ENCODE measurements at places on chromosomes 2 and 18.

DNA sequence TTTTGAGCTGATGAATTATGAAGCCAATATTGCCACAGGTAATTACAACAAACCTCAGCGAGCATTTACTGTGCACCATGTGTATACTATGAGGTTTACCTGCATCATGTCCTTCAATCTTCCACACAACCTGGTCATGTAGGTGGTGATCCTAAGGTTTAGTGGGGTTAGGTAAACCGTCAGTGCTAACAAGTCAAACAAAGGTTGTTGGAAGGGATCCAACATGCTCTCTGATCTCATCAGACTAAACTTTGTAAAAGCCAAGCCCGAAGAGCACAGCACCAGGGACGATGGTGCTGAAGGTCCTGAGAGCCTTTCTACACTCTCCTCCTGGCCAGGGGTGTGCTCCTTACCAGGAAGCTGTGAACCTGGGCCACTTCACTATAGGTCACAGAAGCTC, 29.4 kb downstream of the SH3YL1 start:
- no peak for DNase-seq

DNA sequence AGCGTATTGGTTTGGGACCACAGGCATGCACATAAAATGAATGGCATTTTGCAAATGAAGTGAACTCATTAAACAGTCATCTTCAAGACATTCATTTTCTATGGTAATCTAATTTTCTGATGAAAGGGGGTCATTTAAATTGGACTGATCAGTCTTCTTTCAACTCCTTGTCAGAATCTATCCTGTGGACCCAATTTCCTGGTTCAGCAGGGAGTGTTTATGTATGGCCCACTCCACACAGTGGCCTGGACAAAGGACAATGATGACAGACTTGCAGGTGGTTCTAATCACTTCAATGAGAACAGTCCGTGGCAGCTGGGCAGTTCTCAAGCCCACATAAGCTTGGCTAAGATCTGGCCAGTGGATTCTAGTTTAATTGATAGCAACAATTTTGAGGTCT, 448.1 kb downstream of the DCDC2C start:
- no peak for DNase-seq

- no peak for DNase-seq
These were observed 18.2 kb upstream of the CALCRL start for GRCh38 chr2:187466129-187466792.

- DNase-seq: no peak
These were observed 220.7 kb downstream of the SEPTIN10 start for GRCh38 chr2:109392816-109393661.

GRCh38 chr18:61845197-61845596, 47.6 kb downstream of the RNF152 start:
- DNase-seq: no peak

DNA sequence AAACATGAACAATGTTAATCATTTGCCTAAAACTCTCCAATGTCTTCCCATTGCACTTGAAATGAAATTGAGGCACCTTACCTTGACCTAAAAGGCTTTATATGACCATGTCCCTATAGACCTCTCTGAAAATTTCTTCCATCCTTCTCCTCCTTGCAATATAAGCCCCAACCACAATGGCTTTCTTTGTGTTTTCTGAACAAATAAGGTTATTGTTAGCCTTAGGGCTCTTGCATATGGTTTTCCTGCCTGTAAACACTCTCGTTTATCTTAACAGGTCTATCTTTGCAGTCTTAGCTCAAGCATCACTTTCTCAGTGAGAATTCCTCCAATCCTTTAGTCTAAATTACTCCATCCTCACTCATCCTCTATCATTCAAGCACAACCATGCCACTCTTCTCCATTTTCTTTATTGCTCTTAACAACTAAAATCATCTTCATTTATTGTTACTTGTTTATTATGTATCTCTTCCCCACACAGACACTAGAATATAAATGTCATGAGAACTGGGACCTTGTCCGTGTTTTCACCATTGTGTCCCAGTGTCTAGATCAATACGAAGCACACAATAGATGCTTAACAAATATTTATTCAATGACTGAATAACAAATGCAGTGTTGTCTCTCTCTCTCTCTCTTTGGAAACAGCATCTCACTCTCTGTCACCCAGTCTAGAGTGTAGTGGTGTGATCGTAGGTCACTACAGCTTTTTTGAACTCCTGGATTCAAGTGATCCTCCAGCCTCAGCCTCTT, 129.3 kb downstream of the RDH14 start:
- no peak for DNase-seq

- no peak for DNase-seq
These were observed 1387.1 kb upstream of the TMEFF2 start for GRCh38 chr2:193581807-193582206.

DNA sequence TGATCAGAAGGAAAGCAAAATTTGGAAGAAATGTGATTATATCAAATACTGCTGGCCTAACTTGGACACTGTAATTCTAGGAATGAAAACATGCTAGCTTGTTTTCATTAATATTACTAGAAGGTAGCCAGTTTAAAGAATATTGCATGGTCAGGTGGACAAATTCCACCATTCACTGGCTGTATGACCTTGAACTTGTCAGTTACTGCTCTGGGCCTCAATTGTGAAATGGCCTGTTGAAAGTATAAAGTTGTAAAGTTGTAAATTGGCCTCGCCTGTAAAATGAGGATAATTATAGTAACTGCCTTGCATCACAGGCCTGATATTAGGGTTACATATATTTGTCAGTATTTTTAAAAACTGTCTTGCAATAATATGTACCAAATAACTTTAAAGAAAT, 398.4 kb upstream of the CHST9 start:
- no peak for DNase-seq

GRCh38 chr2:190635781-190636180, 13.1 kb upstream of the NAB1 start:
- DNase-seq: no peak

DNA sequence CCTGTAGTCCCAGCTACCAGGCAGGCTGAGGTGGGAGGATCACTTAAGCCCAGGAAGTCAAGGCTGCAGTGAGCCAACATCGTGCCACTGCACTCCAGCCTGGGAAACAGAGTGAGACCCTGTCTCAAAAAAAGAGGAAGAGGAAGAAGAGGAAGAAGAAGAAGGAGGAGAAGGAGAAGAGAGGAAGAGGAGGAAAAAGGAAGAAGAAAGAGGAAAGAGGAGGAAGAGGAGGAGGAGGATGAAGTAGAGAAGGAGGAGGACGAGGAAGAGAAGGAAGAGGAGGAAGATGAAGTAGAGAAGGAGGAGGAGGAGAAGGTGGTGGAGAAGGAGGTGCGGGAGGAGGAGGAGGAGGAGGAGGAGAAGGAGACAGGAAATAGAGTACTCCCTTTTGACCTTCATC, 38.0 kb downstream of the CFAP210 start:
- no peak for DNase-seq

GRCh38 chr2:189798312-189799029, 14.2 kb downstream of the PMS1 start:
- DNase-seq: peak; percentile 63

DNA sequence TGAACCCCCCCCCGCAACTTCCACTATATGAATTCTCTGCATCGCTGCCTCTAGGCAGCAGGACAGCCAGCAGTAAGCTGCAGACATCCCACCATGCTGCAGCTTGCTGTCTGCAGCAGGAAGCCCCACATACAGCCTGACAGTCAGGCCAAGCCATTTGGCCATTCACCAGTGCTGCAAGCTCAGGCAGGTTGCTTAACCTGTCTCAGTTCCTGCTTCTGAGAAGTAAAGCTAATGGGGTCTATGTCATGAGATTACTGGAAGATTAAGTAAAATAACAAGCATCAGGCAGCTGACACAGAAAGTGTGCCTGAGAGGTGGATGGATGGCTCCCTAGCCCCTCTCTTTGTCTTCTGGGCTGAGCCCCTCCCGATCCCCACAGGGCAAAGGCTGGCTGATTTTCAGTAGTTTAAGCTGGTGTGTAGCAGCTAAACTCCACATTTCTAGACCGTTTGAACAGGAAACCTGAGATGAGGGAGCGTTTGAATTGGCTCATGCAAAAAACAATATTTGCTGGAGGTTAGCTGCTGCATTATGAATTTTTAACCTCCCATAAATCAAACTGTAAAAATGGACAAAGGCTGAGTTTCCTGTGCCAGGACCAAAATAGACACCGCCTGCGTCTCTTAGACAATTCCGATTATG, 193.8 kb upstream of the ARL4C start:
- DNase-seq: no peak
